ENCODE measurements at places on chromosomes 11 and 22.

- DNase-seq, result no peak
These were observed 6.7 kb downstream of the BRD1 start for GRCh38 chr22:49820984-49821383.

DNA sequence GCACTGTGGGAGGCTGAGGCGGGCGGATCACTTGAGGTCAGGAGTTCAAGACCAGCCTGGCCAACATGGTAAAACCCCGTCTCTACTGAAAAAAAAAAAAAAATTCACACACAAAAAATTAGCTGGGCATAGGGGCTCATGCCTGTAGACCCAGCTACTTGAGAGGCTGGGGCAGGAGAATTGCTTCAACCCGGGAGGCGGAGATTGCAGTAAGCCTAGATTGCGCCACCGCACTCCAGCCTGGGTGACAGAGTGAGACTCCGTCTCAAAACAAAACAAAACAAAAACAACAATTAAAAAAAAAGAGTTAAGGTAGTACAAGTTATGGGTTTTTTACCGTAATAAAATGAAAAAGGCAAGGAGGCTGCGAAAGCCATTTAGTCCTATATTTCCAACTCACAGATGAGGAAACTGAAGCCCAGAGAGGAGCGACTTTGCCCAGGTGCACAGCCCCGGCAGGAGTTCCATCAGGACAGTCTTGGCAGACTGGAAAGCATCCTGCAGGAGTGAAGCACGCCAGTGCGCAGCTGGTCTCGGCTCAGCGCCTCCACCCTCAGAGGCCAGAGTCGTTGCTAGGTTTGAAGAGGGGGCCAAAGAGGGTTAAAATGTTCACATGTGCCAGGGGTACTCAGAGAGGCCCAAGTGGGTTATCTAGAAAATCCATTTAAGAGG is 3.8 kb upstream of the FADS3 start:
- no peak for DNase-seq

DNA sequence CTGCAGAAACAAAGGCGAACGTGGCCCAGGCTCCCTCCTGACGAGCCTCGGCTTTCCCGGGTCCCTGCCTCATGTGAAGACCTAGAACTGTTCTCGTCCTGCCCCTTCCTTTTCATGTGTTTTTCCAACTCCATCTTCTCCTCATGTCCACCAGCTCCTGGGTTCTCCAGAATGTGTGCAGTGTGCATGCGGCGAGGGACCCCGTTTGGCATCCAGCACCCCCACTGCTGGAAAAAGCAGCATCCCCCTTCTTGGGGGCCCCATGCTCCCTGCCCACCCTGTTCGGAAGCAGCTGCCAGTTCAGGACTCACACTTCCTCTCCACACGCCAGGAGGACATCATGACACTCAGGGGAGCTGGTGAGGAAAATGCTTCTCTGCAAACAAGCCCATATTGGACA is 313.5 kb downstream of the BRD1 start:
- DNase-seq, result no peak

DNA sequence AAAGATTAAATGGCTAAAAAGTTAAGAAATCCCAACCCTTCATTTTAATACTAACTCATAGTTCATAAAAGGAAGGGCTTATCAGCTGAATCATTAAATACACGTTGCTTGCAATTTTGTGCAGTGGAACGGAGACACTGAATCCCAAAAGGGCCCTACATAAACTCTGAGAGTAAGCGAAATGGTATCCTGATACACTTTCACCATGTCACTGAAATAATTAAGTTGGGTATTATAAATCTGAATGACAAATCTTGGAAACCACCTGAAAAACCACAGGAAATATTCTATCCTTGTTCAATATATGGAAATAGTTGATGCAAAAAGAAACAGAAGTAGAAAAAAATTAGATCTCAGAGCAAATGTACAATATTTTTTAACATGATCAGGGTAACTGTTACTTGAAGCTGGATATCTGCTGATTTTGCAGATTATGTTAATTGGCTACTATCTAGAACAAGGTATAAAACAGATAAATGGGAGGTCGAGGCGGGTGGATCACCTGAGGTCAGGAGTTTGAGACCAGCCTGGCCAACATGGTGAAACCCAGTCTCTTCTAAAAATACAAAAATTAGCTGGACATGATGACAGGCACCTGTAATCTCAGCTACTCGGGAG is 55.1 kb downstream of the MAML2 start:
- DNase-seq, result no peak

DNA sequence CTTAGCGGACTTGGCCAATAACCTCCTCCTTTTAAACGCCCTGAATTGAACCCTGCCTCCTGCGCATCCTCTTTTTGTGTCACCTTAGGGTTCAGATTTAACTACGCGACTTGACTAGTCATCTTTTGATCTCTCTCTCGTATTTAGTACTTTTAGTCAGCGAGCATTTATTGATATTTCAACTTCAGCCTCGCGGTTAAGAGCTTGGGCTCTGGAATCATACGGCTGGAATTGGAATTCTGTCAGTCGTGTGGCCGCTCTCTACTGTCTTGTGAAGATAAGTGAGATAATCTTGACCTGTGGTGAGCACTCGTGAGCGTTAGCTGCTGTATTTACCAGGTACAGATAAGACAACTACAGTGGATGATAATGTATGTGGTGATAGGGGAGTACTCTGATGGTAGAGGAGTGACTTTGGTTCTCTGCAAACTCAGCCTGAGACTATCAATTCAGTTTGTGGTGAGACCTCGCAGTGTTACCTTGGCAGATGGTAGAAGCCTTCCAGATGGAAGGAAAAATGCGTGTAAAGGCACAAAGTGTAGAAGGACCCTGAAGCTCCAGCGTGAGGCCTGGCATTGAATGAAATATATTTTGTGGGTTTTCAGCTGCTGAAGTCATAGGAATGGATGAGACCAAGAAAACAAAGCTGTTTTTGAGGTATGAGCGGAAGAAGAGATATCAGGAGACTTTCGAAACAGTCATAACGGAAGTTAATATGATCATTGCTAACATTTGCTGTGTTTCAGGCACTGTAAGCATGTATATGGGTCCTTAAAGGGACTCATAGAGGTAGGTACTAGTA is 682 bp downstream of the ATM start:
- DNase-seq, result no peak

GRCh38 chr11:12123273-12123672 is 12.9 kb downstream of the MICAL2 start:
- no peak for DNase-seq
